CD4-positive, alpha-beta T cell treated with Interleukin-2 at 100 ng/mL for 4 hours (primary cell): ENCODE measurements at places on chromosomes 13 and 19.

GRCh38 chr13:20395061-20395916 is 130.4 kb downstream of the CRYL1 start:
- DNase-seq, result no peak

DNA sequence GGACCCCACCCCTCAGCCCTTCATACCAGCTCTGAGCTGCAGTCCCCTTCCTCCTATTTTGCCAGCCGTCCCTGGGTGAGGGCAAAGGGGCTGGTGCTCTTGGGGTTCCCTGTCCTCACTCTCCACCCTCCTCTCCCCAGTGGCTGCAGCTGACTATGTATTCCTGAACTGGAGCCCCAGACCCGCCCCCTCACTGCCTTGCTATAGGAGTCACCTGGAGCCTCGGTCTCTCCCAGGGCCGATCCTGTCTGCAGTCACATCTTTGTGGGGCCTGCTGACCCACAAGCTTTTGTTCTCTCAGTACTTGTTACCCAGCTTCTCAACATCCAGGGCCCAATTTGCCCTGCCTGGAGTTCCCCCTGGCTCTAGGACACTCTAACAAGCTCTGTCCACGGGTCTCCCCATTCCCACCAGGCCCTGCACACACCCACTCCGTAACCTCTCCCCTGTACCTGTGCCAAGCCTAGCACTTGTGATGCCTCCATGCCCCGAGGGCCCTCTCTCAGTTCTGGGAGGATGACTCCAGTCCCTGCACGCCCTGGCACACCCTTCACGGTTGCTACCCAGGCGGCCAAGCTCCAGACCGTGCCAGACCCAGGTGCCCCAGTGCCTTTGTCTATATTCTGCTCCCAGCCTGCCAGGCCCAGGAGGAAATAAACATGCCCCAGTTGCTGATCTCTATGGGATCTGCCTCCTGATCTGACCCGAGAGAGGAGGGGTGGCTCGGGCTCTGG is 2.4 kb downstream of the COX7A1 start:
- DNase-seq, result no peak

DNA sequence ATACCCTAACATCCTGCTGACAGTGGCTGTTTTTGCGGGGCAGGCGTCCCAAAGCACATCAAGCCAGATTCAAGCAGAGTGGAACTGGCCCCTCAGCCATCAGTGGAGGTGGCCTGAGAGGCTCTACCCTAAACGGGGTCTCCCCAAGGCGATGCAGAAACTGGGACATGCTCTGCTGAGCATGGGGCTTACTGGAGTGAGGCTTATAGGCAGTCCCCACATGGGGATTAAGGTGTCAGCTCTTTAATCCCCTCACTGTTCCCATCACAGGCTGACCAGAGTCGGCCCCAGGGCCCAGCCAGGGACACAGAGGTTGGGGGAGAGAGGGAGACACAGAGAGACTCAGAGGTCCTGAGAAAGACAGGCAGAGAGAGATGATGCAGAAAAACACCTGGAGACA is 17.0 kb downstream of the CYP2F1 start:
- no peak for DNase-seq

DNA sequence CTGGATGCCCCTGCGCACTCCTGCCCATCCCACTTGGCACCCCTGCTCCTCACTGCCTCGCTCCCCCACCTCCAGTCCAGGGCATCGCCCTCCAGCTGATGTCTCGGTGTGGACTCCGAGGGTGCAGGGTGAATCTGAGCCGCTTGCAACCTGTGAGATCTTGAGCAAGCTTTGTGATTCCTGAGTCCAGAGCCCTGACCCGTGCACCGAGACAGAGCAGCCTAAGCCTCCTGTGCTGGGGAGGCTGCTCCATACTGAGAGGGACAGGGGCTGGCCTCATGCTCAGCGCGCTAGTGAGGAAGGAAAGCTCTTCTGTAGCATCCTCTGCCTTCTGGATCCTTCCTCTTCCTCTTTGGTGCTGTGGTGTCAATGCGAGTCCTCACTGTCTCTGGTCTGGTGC is 116.0 kb downstream of the TEX29 start:
- no peak for DNase-seq

- no peak for DNase-seq
Observed at GRCh38 chr19:18120127-18120526, 22.5 kb downstream of the MAST3 start.

DNA sequence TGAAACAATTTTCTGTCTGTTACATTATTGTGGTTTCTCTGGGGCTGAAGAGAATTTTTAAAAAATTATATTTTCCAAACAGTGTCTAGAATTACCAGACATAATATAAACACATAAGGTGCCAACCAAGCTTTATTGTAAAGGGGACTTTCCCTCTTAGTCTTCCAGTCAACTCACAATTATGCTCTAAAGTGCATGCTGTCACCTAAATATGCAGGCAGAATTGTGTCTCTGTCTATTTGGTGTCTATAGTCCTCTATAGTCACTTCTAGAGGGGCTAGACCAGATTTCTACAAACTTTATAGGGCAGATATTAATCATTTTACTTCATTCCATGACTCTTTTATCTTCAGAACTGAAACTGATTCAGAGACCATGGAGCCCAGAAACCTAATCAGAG is 12.8 kb downstream of the ZNF254 start:
- no peak for DNase-seq

DNA sequence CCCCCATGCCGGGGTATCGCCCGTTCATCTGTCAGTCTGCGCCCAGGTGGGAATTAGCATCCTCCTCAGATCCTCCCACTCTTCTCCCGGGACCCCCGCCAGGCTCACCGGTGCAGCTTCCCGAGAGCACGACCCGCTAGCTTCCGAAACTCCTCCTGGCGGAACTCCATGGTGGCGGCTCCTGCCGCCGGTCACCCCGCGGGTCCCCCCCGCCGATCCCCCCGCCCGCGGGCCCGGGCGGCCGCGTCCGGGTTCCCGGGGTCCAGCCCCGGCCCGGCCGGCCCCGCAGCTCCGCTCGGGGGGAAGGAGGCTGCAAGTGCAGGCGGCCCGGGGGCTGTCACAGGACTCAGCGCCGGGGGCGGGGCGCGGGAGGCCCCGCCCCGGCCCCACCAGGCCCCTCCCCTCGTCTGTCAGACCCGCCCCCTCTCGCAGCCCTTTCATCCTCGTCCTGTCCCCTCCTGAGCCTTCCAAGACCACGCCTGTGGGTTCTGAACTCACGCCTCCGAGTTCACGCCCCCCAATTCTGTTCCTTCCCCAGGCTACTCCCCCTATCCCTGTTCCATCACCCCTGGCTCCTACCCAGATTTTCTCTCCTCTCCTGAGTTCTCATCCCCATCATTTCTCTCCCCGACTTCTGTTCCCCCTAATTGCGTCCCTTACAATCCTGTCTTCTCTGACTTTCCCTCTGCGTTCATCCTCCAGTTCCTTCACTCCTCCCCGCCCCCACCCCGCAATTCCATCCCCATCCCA is at the start of gene SLC17A7:
SLC17A7 (minus strand) TSS at position 318 of the 750 bp plus-strand sequence; CDS start at position 170, 148 bp downstream.
- DNase-seq, result no peak

- no peak for DNase-seq
Observed at GRCh38 chr19:22608441-22608840, 25.7 kb upstream of the ZNF492 start.
